Epithelial cell of proximal tubule (primary cell): ENCODE measurements at places on chromosomes 2 and 18. TPM values are rescaled to one million over a fixed set of nuclear protein-coding genes. Genes with fewer than 3 reads are reported as not detected.

GRCh38 chr2:116804901-116805300 is 1009.6 kb upstream of the DDX18 start:
- DNase-seq = no peak

DNA sequence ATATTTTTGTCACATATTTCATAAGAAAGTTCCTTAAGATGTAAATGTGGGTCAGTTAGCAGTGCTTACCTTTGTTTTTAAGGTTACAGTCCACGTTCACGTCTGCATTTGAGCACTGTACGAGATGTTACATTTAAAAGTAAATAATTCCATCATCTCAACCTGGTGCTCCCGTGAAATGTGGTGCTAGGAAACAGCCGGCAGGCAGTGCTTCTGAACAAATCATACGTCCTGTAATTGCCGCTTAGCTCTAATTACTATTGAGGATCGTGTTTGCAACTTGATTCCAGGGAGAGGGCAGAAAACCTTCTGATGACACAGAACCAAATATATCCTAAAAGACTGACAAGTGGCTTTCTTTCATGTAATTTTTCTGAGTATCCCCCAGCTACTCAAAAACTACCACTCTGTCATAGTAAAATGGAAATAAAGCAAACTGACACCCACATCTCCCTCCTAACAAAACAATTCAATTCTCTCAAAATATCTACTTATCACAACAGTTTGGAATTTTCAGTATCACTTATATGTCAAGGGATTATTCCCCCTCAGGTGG is 297.8 kb upstream of the SESTD1 start:
- DNase-seq = no peak

Gene CNDP1
- total RNA-seq = not detected in 2 replicates

Gene ATP5MC3
- total RNA-seq = 362 and 366 TPM in 2 replicates

- no peak for DNase-seq
Measured at GRCh38 chr18:4146797-4147196, 308.3 kb downstream of the DLGAP1 start.

Gene PPIL3
- total RNA-seq = 28.6 and 36.6 TPM in 2 replicates

- no peak for DNase-seq
Measured at GRCh38 chr2:47719099-47719498, 63.8 kb upstream of the MSH6 start.

- no peak for DNase-seq
Measured at GRCh38 chr2:126907671-126908070, 9.0 kb downstream of the TEX51 start.

GRCh38 chr2:135532581-135532980 is 1.3 kb downstream of the R3HDM1 start:
- DNase-seq = no peak

GRCh38 chr2:84939426-84940087 is 31.4 kb upstream of the KCMF1 start:
- no peak for DNase-seq

Gene NTSR2
- total RNA-seq = not detected in 2 replicates

DNA sequence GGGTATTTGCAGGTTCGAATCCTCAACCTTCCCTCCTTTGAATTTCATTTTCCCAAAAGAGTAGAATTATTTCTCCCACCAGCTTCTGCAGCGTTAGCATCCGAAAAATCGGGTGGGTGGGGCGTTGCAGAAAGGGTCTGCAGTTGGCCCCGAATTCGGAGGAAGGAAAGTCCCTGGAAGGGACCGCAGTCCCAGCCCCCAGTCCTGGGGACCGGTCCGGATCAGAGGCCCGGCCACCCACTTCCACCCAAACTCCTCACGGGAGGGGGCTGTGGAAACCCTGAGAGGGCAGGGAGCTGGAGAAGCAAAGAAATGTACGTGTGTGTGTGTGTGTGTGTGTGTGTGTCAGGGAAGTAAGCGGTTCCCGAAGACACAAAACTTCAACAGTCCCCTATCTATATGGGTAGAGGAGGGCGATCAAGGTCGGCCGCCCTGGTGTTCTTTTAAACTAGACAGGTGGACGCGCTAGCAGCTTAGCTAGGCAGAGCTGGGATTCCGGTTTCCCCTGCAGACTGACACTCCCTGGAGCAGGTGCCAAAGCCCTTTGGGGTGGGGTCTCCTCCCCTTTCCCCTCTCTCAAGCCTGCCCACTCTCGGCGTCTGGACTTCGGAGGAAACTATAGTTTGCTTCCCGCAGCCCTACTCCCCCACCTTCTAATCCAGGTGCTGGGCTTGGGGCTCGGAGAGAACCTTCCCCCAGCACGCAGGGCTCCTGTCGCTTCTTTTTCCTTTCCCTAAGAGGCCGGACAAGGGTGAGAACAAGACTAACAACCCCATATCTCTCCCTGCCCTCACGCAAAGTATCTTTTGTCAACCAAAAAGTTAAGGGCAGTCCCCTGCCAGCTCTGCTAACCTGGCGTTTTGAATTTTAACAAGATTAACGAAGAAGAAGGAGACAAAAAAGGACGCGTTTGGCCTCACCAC is 4.8 kb upstream of the ONECUT2 start:
- DNase-seq = no peak

Gene MSTN
- total RNA-seq = 0.14 TPM in 1 of 2 replicates, not detected in the other

Gene KIAA2012
- total RNA-seq = not detected in 2 replicates

DNA sequence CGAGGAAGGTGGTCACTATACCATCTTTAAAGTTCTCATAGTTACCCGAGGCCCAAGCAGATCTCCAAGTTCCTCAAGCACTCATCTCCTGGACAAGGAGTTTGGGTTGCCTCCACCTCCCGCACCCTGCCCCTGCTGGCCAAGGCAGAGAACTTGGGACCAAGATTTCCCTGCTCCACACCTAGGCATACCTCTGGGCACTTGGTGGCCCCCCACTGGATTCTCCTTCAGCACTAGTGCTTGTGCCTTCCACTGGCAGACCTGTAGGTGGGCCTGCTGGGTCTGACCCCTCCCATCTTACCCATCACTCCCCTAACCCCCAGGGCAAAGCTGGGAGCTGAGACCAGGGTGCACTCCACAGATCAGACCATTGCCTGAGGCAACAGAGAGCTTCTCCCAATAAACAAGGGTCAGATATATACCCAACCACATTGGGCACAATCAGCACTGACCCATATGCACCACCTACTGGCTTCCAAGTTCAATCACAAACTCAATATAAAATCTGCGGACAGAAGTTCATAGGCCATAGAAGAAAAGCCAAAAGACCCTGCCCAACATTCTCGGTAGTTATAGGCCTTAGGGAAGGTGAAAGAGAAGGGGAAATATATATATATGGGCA is 244.2 kb downstream of the EXOC6B start:
- no peak for DNase-seq

DNA sequence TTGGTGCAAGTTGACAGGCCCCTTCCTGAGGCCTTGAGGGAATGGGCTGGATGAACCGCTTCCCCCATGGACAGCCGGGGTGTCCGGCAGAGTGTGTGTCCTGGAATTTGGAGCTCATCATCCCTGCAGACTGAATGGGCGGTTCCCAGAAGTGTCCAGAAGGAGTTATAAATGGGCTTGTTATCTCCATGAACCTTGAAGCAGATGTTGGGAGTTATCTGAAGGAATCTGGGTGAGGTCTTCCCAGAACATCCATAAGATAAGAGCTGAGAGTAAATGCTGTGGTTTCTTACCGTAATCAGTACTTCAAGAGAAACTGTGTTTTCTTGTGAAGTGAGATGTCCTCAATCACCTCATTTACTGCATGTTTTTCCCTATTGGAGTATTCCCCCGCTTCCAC is 21.1 kb downstream of the PLB1 start:
- DNase-seq = no peak

DNA sequence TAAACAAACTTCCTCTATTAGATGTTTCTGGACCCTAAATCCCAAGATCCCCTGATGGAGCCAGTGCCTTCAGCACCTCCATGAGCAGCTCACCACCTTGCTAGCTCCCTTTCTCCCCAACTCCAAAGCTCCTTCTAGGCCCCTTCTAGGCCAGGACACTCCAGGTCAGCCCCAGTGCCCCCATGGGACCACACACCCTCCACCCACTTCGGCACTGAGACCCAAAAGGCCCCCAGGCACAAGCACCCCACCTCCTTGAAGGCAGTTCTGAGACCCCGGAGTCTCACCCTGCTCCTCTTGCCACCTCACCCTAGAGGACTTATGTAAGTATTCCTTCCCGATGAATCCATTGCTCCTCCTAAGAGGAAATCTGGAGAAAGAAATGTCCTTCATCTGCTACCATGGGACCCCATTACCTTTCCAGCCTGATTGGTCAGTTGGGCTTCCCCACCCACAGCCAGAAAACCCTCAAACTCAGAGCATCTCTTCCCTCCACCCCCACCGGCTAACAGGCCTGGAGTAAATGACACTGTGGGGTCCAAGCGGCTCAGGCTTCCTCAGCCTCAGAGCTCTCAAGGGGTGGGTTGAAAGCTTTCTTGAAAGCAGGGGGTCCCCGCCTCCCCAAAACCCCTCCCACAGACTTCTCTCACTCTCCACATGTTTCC is 9.8 kb upstream of the ARMC9 start:
- no peak for DNase-seq

- no peak for DNase-seq
Measured at GRCh38 chr2:156867201-156867600, 390.3 kb upstream of the GALNT5 start.

- no peak for DNase-seq
Measured at GRCh38 chr2:21021430-21021829, 22.4 kb downstream of the APOB start.

Gene DPP4
- 52.9 and 104 TPM in 2 replicates for total RNA-seq

Gene LBX2
- 1.3 and 1.7 TPM in 2 replicates for total RNA-seq
